ENCODE measurements at places on chromosomes 7 and 10.

GRCh38 chr7:5672468-5672867 lies 109.0 kb downstream of the RNF216 start:
- no peak for DNase-seq

GRCh38 chr10:75722020-75722419 lies 290.6 kb downstream of the LRMDA start:
- no peak for DNase-seq

DNA sequence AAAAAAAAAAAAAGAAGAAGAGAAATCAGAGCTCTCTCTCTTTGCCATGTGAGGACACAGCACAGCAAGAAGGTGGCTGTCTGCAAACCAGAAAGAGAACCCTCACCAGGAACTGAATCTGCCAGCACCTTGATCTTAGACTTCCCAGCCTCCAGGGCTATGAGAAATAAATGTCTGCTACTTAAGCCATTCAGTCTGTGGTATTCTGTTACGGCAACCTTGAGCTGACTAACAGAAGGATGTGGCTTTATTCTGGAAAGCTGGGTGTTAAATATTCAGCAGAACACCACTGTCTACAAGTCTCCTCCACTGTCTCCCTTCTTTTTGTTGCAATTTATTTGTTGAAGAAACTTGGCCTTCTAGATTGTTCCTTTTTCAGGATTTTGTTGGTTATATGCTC lies 5.0 kb downstream of the COL26A1 start:
- DNase-seq, result no peak

GRCh38 chr7:120988591-120989256 lies at the start of gene CPED1:
Gene CPED1 (plus strand): TSS chr7:120988711. CDS start chr7:120989622, 911 bp downstream.
- DNase-seq, result no peak

DNA sequence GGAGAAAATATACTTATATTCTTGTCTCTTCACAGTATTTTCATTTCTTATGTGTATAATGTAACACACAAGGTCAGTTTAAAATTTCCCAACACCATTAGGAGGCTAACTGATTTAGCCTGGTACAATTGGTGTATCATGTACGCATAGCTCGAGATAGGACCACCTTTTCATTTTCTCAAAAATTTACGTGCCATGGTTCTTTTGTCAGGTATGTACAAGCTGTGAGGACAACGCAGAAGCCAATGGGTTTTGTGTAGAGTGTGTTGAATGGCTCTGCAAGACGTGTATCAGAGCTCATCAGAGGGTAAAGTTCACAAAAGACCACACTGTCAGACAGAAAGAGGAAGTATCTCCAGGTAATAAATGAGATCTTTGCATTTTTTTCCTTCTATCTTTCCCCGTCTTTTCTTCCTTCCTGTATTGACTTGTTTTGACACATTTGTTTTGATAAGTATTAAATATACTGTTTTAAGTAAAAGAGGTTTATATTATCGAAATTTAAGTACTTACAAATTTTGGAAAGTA lies 55.0 kb downstream of the TRIM24 start:
- DNase-seq, result no peak

- no peak for DNase-seq
Measured at GRCh38 chr7:1712907-1713501, 42.9 kb downstream of the ELFN1 start.
